COLO829 (cell line): ENCODE measurements at places on chromosomes 2 and 18.

DNA sequence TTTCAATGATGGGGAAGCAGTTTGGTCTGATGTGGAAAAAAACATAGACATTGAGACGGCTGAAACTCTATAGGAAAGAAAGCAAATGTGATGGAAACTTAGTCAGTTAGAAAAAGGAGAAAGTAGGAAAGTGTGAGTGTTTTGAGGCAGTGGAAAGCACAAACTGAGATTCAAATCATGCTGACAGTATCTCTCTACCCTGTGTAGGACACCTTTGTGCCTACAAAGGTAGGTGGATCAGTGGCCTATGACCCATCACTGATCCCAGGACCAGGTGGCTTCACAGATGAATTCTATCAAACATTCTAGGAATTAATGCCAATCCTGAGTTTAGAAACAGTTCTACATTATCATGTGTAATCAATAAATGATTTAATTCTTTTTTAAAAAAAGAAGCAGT, 57.1 kb downstream of the CD226 start:
- no peak for DNase-seq

GRCh38 chr2:104361414-104361813, 492.5 kb upstream of the POU3F3 start:
- peak; percentile 4 for DNase-seq

DNA sequence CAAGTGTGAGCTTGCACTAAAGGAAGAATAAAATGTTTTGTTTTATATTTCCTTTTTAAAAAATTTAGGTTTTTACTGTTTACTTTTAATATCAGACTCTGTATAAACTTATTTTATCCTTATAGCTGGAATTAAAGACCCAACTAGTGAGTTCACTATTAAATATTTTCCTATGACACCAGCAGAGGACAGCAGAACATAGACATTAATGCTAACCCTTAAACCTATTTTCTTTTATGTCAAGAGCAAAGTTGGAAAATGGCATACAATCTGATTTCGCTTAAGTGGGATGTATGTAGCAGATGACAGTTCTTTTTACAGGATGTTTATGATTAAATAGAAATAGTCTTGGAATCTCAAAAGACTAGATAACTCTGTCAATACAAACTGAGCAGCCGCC, 188.2 kb upstream of the XIRP2 start:
- DNase-seq: peak; percentile 11

DNA sequence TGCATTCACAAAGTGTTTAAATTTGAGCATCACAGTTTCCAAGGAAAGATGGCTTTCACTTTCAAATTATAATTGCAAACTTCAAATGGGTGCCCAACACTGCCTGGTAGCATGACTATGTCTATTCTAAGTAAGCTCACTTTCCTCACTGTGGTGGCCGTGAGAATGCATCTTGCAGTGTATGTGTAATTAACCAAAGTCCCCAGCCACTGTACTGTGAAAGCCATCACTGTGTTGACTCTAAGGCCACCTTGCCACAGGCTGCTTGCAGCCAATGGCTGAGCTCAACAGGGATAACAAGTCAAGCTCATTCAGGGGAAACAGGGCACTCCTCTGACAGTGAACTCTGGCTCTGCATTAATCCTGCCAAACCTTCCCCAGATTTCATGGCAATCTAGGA, 43.3 kb upstream of the LGALSL start:
- no peak for DNase-seq

DNA sequence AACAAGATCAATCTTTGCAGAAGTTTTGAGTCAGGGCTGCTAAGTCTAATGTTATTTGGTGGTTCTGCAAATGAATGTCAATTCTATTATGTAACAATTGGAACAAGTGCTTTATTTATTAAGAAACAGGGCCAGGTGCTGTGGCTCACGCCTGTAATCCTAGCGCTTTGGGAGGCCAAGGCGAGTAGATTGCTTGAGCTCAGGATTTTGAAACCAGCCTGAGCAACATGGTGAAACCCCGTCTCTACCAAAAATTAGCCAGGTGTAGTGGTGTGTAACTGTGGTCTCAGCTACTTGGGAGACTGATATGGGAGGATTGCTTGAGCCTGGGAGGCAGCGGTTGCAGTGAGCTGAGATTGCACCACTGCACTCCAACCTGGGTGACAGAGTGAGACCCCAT, 13.2 kb upstream of the RNF103 start:
- DNase-seq: no peak

GRCh38 chr2:208358758-208359631, 47.6 kb upstream of the PTH2R start:
- no peak for DNase-seq

DNA sequence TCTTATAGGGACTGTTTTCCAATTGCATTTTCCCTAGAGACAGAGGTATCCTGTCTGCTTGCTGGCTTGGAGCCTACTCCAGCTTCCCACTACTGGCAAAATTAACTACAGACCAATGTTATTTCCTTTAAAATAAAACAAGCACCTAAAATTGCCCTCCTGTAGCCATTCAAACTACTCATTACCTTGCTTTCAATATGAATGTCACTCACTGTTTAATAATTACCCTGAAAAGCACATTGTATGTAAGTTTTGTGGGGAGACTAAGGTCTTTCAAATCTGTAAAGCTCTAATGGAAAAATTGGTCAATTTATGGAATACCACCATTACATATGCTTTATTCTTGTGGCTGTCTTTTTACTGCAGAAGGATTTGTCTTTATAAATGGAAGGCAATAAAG, 87.3 kb downstream of the DOCK10 start:
- DNase-seq: no peak

GRCh38 chr2:64104933-64105332, 39.3 kb downstream of the PELI1 start:
- DNase-seq: no peak

- DNase-seq: no peak
Observed at GRCh38 chr18:77346208-77346810, 96.7 kb downstream of the GALR1 start.

GRCh38 chr2:96547731-96548171, 11.2 kb downstream of the ARID5A start:
- no peak for DNase-seq

DNA sequence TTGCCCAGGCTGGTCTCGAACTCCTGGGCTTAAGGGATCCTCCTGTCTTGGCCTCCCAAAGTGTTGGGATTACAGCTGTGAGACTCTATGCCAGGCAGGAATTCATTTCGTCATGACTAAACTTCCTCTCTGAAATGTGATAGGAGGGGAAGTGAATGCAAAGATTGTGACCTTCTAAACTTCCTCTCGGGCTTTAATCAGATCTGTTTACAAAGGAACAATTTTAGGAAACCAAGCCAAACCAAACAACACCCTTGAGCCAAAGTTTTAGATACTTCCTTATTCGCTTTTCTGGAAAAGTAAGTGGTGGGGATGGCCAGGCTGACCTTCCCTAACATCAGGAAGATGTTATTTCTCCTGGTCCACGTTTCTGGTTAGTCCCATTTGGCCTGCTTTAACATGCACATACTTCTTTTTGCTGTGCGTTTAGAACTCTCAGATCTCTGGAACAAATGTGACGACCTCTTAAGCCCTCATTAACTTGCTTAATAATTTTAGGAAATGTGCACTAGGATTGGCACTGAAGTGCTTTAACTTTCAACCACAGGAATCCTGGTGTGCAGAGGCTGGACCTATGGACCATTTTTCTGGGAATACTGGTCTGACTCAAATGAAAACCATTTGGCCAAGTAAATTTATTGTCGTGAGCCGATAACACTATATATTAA, 33.2 kb upstream of the YES1 start:
- peak; percentile 43 for DNase-seq

DNA sequence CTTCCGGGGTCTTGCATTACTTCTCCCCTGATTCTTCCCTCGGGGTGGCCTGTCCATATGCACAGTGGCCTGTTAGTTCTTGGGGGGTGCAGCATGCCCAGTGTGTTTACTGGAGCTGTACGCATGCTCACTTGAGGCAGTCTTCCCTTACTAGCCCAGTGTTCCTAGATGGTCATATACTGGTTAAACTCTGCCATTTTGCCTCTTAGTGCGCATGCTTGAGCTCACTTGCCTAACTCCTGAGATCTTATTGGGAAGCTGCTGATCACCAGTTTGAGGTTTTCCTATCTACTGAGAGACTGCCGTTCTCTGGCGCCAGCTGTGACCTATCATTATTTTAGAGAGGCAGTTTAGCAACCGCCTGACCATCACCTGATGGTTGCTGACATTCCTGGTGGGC, 571.2 kb downstream of the ADCYAP1 start:
- no peak for DNase-seq

GRCh38 chr2:135701442-135701841, 40.2 kb upstream of the UBXN4 start:
- no peak for DNase-seq

DNA sequence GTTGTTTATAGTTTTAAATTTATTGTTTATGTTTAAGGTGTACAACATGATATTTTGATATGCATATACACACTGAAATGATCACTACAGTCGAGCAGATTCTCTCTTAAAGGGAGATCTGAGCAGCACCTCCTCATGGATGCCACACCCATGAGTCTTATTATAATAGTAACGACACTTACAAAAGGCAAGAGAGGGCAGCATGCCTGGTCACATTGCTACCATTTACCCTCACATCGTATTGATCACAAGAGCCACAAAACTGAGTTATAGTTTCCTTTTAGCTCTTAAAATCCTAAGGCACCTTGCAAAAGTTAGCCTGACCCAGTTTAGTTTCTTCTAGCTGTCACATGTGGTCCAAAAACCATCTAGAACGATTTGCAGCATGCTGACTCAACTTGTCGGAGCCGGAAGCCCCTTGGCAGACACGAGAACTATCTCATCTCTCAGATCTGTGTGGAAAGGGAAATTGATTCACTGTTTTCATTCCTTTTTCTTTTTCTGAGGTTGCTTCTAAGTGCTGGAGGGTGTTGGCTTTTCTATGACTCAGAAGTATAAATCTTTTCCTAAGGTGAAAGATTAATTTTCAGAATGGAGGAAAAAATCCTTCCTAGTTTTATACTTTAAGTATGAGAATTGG, 85.3 kb downstream of the CDC42EP3 start:
- DNase-seq: peak; percentile 33

DNA sequence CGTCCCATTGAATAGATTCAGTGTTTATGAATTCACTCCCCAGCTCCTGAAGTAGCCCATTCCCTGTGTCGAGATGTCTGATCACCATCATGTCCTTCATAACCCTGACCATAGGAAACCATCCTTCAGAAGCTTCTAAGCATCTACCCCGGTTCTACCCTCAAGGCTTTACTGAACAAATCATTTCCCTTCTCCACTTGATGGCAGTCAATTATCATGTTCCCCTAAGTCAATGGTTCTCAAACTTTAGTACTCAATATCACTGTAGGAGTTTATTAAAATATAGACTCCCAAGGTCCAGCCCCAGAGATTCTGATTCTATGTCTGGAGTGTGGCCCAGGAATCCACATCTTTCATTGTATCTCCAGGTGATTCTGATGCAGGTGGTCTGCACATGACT, 228.4 kb upstream of the SP5 start:
- DNase-seq: no peak

GRCh38 chr2:186659383-186659782, 34.5 kb upstream of the FAM171B start:
- DNase-seq: no peak

GRCh38 chr2:43075811-43076585, 150.4 kb downstream of the ZFP36L2 start:
- no peak for DNase-seq

- DNase-seq: no peak
Observed at GRCh38 chr2:181988154-181988924, 2.7 kb downstream of the PPP1R1C start.

- no peak for DNase-seq
Observed at GRCh38 chr18:73653251-73653650, 494.4 kb downstream of the FBXO15 start.

GRCh38 chr2:168119515-168120141, 127.8 kb downstream of the STK39 start:
- peak; percentile 15 for DNase-seq

GRCh38 chr2:241569831-241570281, 11.3 kb downstream of the BOK start:
- DNase-seq: no peak

- DNase-seq: no peak
Observed at GRCh38 chr18:63266888-63267790, 52.4 kb downstream of the BCL2 start.

DNA sequence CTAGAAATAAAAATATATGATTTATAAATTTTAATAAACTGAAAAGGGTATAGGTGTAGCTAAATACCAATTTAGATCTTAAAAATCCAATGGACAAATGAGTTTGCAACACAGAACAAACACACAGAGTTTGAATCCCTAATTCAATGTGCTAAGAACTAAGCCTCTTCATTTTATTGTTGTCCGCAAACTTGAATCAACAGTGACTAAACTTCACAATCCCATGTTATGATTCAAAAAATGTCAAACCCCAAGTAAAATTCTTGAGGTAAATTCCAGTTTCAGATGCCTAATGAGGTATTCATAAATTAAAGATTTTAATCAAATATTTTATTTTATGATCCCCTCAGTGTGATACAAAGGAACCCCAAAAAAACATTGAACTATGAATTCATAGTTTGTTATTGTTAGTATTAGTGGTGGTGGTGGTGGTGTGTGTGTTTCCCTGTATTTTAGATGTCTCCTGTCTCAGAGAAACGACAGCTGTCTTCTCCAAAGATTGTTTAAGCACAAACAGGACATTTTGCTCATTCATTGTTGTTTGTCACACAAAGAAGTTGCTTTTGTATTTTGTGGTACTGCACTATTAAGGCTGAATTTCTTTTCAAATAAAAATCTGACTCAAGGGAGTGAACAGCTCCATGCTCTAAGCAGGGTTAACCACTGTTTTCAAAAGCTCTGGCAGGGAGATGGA, 259.8 kb downstream of the OSR1 start:
- no peak for DNase-seq

DNA sequence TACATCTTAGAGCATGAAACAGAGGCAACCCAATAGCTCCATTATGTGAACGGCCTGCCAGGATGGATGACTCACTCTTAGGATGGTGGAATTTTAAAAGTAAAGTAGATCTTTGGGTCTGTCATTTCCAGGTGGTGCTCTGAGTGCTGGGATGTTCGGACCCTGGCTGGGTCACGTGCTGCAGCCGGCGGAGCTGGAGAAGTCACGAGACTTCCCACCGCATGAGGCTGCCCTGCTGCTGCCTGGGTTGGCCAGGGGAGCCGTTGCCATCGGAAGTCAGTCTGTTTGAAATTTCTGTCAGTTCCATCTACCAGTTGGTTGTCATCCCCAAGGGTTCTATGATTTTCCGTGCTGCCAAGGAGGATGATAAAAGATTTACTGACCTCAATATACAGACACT, 93.3 kb upstream of the ALKAL2 start:
- DNase-seq: peak; percentile 16

DNA sequence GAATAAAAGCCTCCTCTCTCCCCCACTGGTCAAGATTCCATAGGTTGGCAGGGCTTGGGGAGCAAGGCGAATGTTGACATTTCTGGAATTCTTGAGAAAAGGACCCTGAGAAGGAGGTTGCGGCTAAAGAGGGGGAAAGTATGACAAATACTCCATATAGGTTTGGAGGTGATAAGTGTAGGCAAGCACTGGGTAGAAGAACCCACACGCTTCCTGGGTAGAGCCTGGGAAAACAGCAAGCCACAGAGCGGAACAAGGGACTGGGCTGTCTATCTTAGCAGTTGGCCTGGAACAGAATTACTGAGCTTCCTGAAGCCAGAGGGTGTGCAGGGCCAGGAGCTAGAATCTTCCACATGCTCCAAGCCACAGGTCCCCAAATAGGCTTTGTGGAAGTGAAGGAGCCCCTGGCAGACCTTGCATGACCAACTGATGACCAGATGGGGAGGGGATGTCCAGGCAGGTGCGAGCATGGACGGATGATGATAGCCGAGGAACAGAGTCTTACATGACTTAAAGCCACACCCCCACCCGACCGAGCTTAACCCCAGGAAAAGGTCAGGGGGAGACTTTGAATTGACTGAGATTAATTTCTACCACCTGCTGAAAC, 9.9 kb downstream of the PRKAG3 start:
- DNase-seq: no peak

GRCh38 chr2:223647258-223647952, 45.2 kb upstream of the SCG2 start:
- no peak for DNase-seq
